ENCODE measurements at places on chromosomes 12 and 14.

DNA sequence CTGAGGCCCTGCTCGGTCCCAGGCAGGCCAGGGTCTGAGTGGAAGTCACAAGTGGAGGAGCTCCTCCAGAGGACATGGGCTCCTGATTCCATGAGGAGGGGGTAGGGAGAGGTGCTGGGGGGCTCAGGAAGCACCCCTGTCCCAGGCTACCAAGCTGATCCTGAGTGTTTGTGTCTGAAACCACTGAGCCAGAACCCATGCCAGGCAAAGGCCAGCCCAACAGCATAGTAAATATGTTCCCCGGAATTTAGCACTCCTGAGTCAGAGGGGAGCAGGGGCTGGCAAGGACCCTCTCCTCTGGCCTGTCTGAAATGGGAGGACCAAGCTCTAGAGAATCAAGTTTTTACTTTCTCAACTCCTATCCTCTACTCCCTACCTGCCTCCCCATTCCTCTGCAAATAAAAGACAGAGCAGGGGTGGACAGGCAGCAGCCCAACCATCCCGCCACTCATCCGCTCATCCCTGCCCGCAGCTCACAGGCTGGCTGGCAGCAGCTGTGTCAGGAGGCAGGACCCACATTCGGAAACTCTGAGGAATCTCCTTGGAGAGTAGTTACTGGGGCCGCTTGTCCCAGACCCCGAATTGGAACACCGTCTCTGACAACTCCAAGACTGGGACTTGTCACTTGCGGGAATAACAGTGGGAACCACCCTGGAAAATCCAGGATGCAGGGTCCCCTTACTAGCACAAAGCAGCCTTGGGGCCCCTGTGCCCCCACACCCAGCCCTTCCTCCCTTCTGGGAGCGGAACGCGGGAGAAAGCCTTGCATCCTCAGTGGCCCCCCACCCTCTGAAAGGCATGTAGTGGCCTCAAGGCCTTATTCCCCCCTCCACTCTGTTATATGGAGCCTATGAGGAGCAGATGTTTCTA, 102.5 kb downstream of the ZFP36L1 start:
- DNase-seq: no peak

GRCh38 chr12:126537961-126538530, 1472.8 kb downstream of the AACS start:
- DNase-seq: no peak

- no peak for DNase-seq
These were observed 100.7 kb downstream of the DUSP6 start for GRCh38 chr12:89251342-89252271.

DNA sequence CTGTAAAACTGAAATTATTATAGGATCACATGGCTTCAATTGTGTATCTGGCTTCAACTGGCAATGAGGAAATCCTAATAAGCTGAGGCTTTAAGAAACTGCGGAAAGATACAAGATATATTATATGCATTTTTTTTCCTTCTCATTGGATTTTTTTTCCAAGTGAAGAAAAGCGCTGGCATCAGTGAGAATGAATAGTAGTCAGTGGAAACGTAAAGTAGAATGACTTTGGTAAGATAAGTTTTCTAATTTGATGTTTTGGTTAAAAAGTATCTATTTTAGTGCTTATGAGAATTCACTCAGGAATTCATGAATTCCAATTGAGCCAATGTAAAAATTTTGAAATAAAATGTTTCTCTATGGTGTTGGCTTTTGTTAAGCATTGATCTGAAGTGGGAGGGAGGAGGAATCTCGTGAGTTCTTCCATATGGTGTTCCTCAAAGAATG, 173.5 kb upstream of the FRMD6 start:
- DNase-seq: no peak

DNA sequence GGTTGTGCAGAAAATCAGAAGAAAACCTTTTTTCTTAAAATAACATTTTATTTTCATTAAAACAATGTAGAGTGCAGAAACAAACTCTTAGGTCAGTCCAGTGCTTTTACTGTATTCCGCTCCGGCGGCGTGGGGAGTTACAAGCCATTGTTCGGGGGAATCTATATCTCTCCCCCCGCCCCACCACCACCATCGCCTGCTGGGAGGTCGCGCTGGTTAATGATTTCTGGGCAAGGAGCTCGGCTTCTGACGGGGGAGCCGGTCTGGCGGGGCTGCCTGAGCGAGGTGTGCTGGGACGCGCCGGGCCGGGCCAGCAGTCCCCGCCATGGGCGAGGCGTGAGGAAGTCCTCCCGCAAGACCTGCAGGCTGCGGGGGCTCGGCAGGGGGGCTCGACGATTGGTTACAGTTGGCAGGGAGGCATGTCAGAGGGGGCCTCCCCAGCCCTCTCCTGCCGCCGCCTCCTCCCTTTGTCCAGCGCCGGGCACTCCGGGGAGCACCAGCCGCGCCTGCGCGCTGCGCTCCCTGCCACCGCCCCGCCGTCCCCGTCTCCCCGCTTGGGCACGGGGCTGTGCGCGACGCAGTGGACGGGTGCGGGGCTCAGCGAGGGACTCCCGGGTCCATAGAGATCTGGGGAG, 1.0 kb upstream of the DUSP6 start:
- peak; percentile 44 for DNase-seq

DNA sequence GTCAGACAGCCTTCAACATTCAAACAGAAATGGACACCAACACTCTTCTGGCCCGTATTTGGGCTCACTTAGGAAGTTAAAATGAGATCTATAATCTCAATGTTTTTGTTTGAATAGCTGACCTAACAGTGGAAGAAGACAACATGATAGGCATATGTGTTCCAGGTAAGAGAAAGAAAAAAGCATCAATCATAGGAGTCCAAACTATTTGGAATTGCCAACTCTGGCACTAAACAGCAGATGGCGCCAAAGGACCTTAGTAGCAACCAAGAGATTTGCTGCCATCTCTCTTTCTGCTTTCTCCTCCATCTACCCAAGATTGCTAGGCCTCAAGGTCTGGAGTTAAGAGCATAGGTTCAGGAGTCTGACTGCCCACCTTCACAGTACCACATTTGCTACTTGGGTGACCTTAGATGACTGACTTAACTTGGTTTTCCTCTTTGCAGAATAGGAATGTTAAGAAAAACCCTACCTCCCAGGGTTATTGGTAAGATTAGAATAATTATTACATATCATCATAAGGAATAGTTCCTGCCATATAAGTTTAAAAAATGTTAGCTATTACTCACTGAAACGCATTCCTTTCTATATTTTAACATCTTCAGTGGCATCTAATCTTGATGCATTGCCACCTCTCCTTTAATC, 30.2 kb downstream of the PEX5 start:
- peak; percentile 78 for DNase-seq
